ENCODE measurements at places on chromosomes 7 and 10. TPM values are rescaled to one million over a fixed set of nuclear protein-coding genes. Genes with fewer than 3 reads are reported as not detected.

The ASZ1 gene
- not detected for total RNA-seq

The CASP7 gene
- total RNA-seq, result 32.5 TPM

The ICA1 gene
- 27.0 TPM for total RNA-seq

The MOSPD3 gene
- total RNA-seq, result 14.7 TPM

The CYP17A1 gene
- total RNA-seq, result 1.9 TPM

The PRTFDC1 gene
- total RNA-seq, result 2.7 TPM

The GSTO2 gene
- total RNA-seq, result 9.1 TPM

The ACSL5 gene
- 79.1 TPM for total RNA-seq

The NAPEPLD gene
- total RNA-seq, result 13.3 TPM

The HMX2 gene
- not detected for total RNA-seq

The PRSS37 gene
- total RNA-seq, result not detected

The LRRC18 gene
- 0.96 TPM for total RNA-seq

The ZPBP gene
- total RNA-seq, result not detected
